ENCODE measurements at places on chromosomes 7 and 10.

DNA sequence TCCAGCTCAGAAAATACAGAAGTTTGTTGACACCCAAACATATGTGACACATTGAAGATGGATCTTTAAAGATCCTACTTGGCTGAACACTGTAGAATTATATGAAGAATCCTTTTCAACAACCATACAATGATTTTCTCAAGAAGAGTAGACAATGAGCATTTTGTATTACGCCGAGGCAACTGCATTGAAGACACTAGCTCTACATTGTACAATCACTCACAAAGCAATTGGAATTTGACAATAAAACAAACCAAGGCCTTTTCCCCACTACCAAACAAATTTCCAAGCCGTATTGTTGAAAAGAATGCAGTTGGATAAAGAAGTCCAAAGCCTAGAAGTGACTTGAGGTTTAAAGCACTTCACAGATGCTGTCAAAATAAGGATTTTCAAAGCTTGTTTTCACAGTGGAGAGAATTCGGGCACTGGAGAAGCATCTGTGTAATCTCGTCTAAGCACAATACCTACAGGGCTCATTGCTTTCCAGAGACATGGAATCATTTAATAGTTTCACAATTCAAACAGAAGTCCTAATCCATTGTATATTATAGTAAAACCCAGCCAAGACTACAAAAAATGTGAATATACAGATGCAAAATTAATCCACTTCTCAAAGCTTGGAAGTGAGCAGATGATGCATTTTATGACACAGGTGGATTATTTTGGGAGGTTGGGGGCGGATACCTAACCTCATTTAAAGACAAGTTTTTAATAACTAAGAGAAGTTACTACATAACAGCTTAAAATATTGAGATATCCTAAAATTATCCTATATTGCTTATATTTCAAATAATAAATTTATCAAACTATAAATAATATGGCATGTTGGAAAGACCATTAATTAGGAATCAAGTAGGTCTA, 78.6 kb downstream of the SORCS1 start:
- DNase-seq: no peak

GRCh38 chr10:18397906-18398305, 253.5 kb downstream of the NSUN6 start:
- DNase-seq: no peak

GRCh38 chr10:12388671-12389070, 39.3 kb downstream of the CAMK1D start:
- no peak for DNase-seq

GRCh38 chr10:71687077-71687476, 32.5 kb downstream of the C10orf105 start:
- DNase-seq: no peak

- no peak for DNase-seq
These were observed 133.4 kb downstream of the MAD1L1 start for GRCh38 chr7:2099048-2099957.

DNA sequence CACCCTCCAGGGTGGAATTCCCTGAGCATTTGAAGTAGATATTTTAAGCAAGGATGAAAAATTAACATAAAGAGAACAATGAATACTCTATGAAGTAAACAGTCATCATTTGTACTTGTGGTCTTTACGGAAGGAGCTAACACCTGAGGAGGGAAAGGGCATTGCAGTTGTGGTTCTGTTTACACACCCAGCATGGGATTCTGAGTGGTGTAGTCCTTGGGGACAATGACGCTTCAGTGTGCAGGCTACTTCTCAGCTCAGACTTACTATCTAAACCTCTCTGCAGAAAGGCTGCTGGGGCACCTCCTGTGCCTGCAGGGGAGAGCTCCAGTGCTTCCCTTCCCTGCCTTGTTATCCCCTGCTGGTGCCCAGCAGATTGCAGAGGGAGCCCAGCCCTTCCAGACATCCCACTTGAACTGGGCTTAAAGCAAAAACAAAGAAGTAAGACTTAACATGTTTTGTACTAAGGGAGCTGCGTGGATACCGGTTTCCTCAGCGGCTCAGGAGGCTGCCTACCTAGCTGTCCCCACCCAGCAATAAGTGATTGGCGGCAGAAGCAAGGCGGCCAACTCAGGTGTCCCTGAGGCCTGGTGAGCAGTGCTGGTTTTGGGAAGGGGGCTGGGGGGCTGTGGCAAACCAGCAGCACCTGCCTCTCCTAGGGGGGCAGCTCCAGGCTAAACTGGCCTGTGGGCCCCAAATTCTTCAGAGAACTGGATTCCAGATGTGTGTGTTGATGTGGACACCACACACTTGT, 89.1 kb downstream of the CELF2 start:
- DNase-seq: no peak

DNA sequence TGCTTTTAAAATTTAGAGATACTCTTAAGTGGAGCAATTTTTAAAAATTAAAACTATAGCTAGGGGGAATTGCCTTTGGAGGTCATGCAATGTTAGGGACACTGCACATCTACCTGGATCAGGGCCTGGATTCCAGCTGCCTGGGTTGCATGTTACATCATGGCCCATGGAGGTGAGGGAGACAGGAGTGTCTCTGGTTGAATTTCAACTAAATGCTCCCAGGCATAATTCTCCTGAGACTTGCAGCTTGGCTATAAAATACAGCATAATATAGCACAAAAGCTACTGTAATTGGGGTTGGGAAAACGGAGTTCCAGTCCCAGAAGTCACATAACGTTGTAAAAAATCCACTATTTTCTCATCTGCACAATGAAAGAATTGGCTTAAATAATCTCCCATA, 782.5 kb downstream of the LRMDA start:
- no peak for DNase-seq

GRCh38 chr10:62794306-62794705, 10.2 kb upstream of the ADO start:
- no peak for DNase-seq

- no peak for DNase-seq
These were observed 279.8 kb downstream of the SEC23IP start for GRCh38 chr10:120172356-120172755.

GRCh38 chr7:34672430-34672829, 14.4 kb downstream of the NPSR1 start:
- no peak for DNase-seq

- DNase-seq: no peak
These were observed 227.4 kb upstream of the SORCS1 start for GRCh38 chr10:107391901-107392300.

DNA sequence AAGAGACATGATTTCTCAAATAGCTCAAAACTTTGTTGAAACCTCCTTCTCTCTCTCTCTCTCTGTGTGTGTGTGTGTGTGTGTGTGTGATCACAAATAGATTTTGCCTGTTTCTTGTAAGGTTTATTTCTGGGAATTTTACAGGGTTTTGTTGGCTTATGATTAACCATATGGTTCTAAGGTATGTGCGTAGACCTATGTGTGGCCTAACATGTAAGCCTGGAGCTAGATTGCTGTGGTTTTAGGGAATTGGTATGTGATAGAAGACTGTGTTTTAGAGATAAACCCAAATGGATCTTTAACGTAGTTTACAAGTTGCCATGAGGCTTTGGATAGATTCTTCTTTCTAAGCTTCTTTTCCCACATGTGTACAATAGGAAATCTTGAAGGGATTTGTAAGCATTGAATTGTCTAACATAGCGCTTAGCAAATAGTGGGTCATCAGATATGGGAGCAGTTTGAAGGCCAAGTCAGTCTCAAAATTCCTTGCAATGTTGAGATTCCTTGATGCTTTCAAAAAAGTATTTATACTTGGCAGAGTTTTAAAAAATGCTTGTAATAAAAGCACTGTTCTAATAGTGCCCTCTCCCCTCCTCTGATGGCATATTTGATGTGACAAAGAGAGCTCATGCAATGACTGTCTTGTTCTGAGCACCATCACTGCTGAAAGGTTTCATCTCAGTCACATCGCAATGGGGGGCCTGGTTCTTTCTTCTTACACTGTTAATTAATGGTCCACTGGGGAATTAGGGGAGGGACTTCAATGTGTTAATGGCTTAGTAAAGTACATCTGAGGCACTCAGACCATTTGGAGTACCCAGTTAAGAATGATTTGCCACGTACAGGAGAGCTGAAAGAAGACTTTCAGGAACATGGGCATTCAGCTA, 118.2 kb downstream of the SNX10 start:
- no peak for DNase-seq

- no peak for DNase-seq
These were observed 273.5 kb downstream of the FGFR2 start for GRCh38 chr10:121324678-121325213.

GRCh38 chr7:158245724-158246041, 341.9 kb downstream of the PTPRN2 start:
- DNase-seq: peak; percentile 52

DNA sequence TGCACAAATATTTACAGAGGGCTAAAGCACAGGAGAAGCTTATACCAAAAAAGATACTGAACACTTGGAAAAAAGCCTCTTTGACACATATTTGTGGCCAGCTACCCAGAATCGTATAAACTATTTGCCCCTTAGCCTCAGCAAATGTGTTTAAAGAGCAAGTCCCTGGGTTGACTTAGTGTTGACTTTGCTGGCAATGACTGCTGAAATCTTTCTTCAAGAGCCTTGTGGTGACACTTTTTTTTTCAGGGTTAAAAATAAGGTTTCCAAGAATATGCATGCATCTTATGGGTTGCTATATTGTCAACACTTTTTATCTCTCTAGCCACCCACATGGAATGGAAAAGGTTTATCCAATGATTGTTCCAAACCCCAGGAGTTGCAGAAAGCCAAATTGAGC, 14.9 kb upstream of the PLEKHS1 start:
- DNase-seq: no peak

DNA sequence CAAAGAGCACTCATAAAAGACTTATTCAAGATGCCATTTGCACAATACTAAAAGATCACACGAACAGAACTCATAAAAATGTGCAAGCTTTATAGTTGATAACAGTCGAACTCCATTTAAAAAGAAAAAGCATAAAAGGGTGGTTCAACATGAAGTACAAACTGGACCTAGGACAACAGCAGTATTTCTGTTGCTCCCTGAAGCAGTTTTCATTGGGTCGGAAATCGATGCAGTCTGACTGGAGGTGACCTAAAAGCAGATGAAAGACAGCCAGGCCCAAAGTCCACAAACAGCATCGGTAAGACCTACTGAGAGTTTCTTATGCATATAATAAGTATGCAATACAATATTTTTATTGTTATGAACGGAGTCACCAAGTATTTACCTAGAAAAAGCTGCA, 23.9 kb downstream of the FAM171A1 start:
- DNase-seq: no peak

- DNase-seq: no peak
These were observed 28.2 kb downstream of the SEMA3C start for GRCh38 chr7:80890426-80891258.

- DNase-seq: no peak
These were observed 359.4 kb downstream of the THSD7A start for GRCh38 chr7:11472646-11473045.

DNA sequence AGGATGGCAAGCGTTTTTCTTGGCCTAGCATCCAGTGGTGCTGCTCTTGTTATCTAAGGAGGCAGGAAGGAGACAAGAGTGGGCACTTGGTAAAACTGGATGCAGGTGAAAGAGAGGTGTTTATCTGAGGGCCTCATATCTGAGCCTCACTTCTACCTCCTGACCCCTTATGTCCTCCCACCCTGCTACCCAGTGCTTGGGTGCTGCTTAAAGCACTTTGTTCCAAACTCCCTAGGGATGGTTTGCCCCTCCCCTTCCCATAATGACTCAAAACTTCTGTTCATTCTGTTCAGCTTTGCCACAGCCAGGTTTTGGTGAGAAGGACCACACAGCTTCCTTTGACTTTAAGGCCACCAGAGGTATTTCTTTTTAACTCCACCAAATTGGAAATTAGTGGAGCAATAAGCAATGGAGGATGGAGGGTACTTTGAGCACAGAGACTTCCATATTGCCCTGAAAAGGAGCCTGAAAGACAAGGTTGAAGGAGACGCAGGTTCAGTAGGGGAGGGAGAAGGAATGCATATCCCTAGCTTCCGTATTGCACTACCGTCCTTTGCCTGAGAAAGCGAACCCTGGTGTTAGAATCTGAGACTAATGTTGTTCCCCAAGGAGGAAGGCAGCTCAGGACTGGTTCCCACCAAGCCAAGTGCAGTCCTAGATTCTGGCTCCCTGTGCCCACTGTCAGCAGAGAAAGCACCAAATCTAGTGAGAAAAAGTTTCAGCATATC, 30.1 kb downstream of the ENTPD1 start:
- DNase-seq: no peak

DNA sequence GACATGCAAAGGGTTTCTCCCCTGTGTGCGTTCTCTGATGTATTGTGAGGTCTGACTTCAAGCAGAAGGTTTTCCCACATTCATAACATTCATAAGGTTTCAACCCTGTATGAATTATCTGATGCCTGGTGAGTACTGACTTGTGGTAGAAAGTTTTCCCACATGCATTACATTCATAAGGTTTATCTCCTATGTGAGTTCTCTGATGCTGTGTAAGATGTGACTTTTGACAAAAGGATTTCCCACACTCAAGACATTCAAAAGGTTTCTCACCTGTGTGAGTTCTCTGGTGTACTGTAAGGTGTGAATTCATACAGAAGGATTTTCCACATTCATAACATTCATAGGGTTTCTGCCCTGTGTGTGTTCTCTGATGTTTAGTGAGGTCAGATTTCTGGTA, 45.1 kb downstream of the ZNF33B start:
- no peak for DNase-seq

DNA sequence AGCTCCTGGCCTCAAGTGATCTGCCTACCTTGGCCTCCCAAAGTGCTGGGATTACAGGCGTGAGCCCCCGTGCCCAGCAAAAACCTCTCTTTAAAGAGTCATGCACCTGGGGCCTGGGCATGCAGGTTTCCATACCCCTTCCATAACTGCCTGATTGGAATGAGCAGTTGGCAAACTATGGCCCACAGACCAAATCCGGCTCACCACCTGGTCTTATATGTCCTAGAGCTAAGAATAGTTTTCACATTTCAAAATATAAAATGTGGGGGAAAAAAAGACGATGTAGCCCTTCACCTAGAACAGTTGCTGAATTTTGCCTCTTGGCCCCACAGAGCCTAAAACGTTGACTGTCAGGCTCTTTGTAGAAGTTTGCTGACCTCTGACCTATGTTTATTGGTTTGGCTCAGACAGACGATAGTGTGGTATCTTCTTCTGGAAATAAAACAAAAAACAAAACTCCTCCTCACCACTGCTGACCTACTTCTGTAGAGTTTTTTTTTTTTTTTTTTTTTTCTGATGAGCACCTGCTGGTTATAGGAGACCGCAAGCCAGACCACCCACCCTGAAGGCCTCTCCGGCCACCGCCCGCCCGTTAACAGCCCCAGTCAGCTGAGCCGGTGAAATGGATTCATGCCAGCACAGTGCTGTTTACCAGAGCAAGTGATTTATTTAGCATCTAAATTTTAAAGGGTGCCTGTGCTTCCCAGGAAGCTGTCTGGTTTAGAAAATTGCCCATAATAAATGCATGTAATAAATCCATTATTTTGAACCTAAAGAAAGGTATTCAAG, 33.5 kb upstream of the SFRP5 start:
- DNase-seq: no peak

- DNase-seq: no peak
These were observed 53.0 kb downstream of the STEAP1B start for GRCh38 chr7:22447008-22447407.
